Pancreas (tissue), 10 donors: ENCODE measurements at places on chromosomes 1 and 21. TPM values are rescaled to one million over a fixed set of nuclear protein-coding genes. Genes with fewer than 3 reads are reported as not detected.
A peak's percentile ranks its signal among the peaks of the same experiment; 100 is the strongest.

The TMCC2 gene
- polyA plus RNA-seq = 2.6 TPM

DNA sequence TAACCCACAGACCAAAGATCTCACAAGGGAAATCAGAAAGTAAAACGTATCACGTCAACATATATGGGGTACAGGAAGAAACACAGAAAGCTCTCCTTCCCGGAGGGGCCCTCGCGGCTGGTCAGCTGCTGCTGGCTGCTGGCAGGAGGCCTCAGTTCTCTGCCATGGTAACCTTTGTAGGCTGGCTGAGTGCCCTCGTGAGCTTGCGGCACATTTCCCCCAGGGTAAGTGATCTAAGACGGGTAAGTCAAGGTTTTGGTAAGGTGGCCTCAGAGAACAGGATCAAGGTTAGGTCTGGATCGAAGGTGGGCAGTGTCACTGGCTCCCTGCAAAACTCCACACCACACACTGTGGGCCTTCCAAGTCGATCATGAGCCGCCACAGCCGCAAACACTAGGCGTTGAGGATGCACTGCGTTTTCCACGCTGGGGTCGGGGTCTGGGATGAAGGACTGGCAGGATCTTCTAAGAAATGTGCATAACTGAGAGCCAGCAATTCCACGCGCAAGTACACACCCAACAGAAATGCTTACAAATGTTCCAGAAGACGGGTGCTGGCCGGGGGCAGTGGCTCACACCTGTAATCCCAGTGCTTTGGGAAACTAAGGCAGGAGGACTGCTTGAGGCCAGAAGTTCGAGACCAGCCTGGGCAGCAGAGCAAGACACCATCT is 33.9 kb downstream of the WDR4 start:
- no peaks in the 10 kb centered on the region for H3K27me3 ChIP-seq
- DNase-seq = peak; percentile 41
- no peaks in the 10 kb centered on the region for H3K4me1 ChIP-seq
- no peak overlapping the region for H3K27ac ChIP-seq
- H3K36me3 ChIP-seq = peaks cover 3% of the 10 kb centered on the region

DNA sequence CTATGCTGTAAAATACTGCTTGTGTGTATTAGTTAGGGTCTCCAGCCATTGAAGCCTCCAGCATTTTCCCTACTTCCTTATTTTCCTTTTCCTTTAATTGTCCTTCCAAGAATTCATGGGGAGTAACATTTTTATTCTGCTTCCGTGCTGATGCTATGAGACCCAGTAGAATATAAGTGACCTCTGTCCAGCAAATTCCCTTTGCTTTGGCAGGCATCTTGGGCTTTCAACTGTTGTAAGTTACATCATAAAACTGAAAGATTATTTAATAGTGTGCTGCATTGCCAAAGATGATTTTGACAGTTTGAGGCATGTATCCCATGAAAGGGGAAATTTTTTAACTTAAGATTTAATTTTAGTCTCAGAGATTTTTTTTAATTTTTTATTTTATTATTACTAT is 48.1 kb upstream of the B3GALT2 start:
- no peak overlapping the region for H3K27ac ChIP-seq
- H3K4me1 ChIP-seq = no peaks in the 10 kb centered on the region
- H3K27me3 ChIP-seq = no peaks in the 10 kb centered on the region
- no peaks in the 10 kb centered on the region for H3K36me3 ChIP-seq

DNA sequence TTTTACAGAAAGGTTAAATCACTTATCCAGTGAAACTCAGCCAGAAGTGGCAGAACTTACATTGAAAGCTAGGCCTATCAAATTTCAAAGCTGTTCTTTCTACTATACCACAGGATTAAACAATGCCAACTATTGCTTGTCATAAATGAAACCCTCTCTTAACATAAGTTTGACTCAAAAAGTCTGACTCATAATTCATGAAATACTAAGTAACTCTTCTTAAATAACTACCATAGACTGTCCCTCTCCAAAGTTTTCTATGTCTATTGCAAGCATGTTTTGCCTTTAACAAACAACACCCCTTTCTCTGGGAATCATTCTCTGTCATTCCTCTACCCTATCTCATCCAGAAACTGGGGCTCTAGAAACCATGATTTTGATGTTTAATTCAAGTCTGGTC is 109.5 kb upstream of the UBE2U start:
- no peak overlapping the region for H3K27ac ChIP-seq
- no peaks in the 10 kb centered on the region for H3K4me1 ChIP-seq
- DNase-seq = no peak
- H3K36me3 ChIP-seq = no peaks in the 10 kb centered on the region
- no peak overlapping the region for H3K4me3 ChIP-seq
